ENCODE measurements at places on chromosomes 2 and 18.

DNA sequence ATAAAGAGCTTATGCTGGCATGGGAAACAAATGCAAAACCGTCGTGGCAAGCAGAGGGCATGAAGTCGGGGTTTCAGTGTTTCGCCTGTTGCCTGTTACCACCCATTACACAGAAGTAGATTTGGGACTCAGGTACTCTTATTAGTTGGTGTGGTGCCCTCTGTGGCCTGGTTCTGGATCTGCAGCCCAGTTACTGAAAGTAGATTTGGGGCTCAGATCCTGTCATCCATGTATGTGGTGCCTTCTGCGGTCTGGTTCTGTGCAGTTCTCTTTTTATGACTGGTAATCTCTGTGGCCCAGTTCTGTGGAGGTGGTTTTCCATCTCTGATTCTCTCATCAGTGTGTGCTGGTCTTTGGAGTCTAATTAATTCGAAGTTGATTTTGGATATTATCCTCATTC lies 45.2 kb downstream of the ADNP2 start:
- DNase-seq, result peak; percentile 31

GRCh38 chr18:35807811-35808335 lies 164.6 kb upstream of the RMP24 start:
- no peak for DNase-seq

- DNase-seq, result no peak
These were observed 276.9 kb upstream of the CHAC2 start for GRCh38 chr2:53490659-53491058.

DNA sequence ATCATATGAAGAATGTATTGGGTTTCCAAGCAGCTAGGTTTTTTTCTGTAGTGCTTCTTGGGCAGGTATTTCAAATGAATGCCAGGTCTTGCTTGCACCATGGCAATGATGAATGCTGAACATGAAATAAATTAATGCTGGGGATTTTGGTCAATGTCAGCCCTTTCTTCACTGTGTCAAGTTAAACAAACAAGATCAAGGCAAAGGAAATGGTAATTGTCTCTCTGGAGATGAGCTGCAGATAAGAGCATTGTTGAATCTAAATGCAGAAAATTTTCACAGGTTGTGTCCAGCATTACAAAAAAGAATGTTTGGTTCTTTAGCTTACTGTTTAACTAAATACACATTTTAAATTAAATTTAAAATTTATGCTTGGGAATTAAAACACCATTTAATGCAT lies 144.3 kb downstream of the GPD2 start:
- no peak for DNase-seq
